Activated CD4-positive, alpha-beta T cell treated with anti-CD3 and anti-CD28 coated beads for 1 hour (primary cell): ENCODE measurements at places on chromosomes 1 and 21.

GRCh38 chr1:52920791-52921291 is 699 bp downstream of the ECHDC2 start:
- no peak for DNase-seq

DNA sequence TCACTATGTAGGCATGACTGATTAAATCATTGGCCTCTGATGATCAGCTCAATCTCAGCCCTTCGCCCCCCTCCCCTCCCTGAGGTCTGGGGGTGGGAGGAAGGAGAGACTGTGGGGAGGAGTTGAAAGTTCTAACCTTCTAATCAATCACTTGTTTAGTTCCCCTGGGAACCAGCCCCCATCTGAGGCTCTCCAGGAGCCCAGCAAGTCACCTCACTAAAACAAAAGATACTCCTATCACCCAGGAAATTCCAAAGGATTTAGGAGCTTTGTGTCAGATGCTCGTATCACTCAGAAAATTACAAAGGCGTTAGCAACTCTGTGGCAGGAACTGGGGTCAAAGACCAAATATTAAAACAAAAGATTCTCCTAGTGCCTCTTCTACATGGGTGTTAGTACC is 21.6 kb downstream of the SYF2 start:
- DNase-seq = no peak

DNA sequence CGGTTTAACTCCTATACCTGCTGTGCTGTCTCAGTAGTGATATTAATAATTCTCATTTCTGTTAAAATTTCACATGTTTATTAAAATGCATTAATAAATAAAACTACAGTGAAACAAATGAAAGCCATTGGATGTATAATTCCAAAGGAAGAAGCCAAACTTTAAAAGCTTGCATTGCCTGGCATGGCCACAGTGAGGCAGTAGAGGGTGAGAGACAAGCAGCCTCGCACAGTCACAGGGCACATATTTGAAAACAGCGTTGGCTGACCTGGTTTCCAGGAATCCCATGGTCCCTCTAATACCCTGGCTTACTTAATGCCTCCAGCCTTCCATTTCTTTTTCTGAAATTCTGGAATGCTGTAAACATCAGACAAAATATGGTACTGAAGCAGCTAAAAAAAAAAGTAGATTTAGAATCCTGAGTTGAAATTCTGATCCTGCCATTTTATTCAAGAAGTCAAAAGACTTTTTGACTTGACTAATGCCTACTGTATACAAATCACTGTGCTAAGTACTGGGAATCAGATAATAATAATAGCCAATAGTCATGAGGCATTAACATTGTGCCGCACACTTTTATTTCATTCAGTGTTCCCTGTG is 6.7 kb upstream of the RNASEL start:
- peak; percentile 36 for DNase-seq

DNA sequence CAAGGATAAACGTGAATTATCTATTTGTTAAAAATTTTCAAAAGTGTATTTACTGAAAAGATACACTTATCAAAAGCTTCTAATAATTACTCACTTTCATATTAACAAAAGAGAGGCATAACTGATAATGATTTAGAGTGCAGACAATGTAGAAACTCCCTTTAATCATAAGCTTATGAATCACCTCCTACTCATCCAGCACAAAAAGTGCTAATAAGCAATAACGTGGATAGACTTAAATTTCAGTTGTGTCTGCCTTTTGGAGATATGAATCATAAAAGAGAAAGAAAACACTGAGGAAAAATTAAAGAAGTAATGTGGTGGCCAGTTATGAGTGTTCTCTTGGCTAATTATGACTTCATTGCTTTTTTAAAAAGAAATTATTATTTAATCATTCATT is 827.6 kb upstream of the B3GALT2 start:
- no peak for DNase-seq

DNA sequence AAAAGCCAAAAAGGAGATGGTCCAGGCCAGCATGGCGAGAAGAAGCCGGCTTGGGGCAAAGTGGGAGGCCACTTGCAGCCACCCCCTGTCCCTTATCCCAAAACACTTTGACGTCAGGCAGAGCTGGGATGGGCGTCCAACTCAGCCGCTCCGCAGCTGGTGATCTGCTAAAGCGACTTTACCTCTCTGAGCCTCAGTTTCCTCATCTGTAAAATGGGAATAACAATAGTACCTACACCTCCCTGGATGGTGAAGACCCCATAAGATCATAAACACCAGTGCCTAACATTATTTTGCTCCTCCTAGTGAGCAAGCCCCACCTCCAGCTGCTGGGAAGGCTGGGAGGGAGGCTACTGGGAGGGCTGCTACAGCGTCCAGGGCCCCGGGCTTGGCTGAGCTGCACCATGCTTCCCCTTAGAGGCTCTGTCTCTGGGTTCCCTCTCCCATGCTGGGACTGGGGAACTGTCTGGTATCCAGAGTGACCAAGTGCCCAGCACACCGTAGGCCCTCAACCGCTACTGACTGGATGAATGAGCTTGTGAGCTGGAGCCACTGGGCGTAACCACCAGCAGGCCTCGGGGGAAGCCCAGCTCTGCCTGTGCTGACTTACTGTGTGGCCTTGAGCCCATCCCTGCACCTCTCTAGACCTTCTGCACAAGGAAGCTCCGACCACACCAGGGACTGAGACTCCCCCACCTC is 18.3 kb downstream of the IFFO2 start:
- DNase-seq = no peak

DNA sequence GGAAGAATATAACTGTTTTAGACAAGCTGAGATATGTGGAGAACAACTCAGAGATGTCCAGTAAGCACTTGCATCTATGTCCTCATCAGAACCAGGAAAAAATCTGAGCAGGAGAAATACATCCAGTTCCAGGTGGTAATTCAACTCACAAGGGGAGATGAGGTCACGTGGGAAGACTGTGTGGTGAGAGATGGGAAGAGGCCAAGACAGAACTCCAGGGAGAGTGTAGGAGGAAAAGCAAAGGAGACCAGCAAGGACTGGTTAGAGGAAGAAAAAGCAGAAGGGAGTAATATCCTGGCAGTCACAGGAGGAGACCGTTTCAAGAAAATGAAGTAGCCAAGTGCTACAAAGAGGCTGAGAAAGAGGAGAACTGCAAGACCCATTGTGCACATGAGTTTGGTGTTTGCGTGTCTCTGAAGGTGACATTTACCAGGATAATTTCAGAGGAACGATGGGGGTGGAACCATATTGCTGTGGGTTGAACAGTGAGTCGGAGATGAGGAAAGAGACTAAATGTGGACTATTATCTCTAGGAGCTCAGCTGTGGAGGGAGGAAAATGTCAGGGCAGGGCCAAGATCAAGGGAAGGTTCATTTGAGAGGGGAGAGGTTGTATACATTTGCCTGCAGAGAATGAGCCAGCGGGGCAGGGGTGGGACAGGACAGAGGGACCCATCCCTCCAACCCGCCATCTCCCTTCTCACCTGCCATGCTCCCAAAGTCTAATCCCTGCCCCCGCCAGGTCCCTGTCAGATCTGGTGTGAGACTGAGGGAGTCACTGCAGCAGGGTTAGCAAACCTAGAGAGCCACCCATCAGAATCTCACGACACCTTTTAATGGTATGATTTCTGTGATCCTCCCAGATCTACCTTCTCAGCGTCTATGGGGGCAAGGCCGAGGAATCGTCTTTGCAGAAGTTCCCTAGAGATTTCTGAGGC is 24.9 kb downstream of the SUSD4 start:
- DNase-seq = no peak

DNA sequence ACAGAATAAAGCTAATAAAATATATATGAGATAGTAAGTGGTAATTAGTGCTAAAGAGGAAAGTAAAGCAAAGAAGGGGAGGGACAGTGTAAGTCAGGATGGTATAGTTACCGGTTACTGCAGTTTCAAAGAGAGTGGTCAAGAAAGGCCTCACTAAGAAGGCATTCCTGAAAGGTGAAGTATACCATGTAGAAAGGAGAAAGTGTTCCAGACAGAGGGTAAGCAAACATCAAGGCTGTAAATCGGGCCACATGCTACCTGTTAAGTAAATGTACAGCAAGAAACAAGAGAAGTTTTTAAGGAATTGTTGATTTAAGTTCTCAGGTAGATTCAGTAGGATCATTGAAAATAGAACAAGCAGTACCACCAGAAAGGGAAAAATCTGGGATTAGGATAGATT is 9.7 kb downstream of the DESI2 start:
- no peak for DNase-seq

DNA sequence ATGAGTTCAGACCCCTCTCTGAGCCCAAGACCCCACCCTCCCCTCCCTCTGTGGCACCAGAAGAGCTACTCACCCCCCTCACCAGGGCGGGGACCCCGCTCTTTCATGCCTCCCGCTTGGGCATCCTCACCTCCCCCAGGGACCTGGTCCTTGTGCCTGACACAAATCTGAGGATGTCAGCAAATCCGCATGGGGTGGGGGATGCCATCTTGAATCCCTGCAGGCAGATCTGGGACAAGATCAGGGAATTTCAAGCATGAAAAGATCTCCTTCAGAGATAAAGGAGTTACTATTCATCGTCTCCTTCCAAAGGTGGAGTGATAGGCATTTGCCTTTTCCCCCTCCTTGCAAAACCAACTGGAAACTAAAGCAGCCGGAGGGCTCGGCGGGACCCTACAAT is 81.1 kb downstream of the DISP3 start:
- no peak for DNase-seq

DNA sequence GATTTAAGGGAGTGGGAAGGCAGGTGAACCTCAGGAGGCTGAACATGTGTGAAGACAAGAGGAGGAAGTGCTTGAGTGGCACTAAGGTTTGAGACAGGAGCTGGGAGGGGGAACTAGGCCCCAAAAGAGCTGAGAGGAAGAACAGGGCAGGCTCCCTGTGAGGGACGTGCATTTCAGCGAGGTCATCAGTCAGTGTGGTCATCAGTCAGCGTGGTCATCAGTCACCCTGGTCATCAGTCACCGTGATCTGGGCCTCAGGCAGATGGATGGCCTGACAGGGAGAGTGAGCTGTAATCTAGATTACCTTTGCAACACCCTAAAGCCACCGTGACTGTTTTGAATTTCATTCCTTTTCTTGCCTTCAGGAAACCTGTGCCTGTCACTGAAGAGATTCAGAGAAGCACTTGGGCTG is 29.1 kb downstream of the VTCN1 start:
- no peak for DNase-seq

GRCh38 chr1:56577406-56578137 is 1.8 kb downstream of the PLPP3 start:
- DNase-seq = no peak
